ENCODE measurements at places on chromosomes 7 and 10.

- no peak for DNase-seq
These were observed 138.8 kb upstream of the UNC5B start for GRCh38 chr10:71073451-71074175.

GRCh38 chr7:33792041-33792440 is 113.3 kb upstream of the BMPER start:
- DNase-seq: no peak

DNA sequence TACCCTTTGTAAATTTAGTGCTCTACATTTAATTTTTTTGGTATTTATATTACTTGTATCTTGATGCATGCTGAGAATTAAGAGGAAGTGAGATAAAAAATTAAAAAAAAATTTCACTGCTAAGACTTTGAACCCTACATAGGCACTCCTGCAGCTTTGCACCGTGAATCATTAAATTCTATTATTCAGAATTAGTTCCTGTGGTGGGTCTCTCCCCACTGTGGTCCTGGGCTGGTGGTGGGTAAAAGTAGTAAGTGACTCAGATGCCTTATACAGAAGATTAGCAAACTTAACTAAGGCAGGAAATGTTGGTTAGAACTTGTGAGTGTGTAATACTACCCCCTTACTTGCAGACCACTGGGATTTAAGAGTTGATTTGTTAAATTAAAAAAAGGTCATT is 72.6 kb downstream of the AP3M1 start:
- no peak for DNase-seq

DNA sequence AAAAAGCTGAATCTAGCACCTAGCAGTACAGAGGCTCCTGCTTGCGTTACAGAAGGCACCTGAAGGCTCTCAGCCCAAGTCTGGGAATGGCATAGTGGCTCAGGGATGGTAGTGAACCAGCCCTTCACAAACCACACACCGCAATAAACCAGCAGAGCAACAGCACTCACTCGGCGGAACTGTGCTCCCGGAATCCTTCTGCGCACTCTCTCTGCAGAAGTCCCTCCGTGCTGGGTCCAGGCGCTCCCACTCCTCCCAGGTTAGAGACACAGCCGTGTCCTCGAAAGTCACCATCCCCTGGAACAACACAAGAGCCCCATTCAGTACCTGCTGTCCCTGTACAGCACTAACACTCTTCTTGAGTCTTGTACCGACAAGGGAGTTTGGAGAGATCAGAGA is 1.5 kb downstream of the ZNF394 start:
- peak; percentile 9 for DNase-seq

- no peak for DNase-seq
These were observed 158.4 kb upstream of the PDE1C start for GRCh38 chr7:32228601-32229000.

- DNase-seq: peak; percentile 99
These were observed 481.0 kb upstream of the SEMA3A start for GRCh38 chr7:84675633-84676034.

DNA sequence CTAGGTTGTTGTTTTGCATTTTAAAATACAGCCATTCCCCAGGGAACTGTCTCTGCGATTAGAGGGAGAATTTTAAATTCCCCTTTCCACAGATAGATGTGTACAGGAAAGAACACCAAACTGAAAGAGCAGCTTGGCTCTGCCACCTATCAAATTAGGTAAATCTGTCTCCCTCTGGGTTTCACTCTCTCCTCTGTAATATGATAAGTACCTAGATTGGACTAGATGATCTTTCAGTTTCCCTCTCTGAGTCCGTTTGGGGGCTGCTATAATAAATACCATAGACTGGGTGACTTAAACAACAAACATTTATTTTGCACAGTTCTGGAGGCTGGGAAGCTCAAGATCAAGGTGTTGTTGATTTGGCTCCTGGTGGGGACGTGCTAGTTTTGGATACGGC is 186.0 kb downstream of the KIF20B start:
- peak; percentile 3 for DNase-seq

DNA sequence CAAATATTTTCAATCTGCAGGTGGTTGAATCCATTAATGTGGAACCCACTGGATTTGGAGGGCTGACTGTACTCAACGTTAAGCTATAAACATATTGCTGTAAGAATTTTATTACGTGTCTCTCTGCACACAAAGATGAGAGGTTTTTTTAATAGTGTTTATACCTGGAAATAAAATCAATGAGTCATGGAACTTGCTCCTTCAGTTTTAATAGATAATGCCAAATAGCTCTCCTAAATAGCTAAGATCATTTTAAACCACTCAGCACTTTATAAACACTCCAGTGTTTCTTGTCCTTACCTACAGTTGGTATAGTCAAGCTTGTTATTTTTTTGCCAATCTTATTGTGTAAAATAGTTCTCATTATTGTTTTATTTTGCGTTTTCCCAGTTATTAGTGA is 455.6 kb upstream of the FZD8 start:
- no peak for DNase-seq

DNA sequence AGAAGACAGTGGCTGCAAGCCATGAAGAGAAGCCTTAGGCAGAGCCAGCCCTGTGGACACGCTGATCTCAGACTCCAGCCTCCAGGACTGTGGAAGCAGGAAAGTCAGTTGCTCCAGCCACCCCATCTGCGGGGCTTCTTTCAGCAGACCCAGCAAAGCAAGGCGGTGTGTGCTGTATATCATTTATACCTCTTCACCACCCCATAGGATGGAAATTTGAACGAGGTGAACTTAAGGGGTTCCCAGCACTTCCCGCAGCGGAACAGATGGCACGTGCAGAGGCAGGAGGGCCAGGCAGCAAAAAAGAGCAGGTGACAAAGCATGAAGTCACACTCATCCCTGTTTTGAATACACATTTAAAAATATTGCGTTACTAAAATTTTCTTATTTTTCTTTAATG is 159.4 kb downstream of the ADARB2 start:
- DNase-seq: no peak

DNA sequence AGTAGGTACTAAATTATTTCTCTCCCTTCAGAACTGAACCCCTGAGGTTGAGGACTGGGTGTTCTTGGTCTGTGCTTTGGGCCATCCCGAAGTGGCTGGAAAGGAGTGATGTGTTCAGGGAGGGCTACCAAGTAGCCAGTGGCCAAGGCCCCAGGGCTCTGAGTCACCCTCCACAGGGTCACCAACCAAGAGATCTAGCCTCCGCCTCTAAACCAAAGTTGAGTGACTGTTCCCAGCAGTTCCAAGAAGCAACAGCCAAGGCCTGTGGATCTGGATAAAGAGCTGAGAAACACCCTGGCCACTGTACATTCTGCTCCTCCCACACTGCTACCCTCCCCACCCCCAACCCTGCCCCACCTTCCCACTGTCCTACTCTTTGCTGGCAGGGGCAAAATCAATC is 35.5 kb upstream of the KCNMA1 start:
- no peak for DNase-seq

- peak; percentile 13 for DNase-seq
These were observed 70.3 kb upstream of the NMT2 start for GRCh38 chr10:15238555-15239335.

GRCh38 chr10:77603534-77603927 is 34.1 kb downstream of the KCNMA1 start:
- DNase-seq: peak; percentile 82

DNA sequence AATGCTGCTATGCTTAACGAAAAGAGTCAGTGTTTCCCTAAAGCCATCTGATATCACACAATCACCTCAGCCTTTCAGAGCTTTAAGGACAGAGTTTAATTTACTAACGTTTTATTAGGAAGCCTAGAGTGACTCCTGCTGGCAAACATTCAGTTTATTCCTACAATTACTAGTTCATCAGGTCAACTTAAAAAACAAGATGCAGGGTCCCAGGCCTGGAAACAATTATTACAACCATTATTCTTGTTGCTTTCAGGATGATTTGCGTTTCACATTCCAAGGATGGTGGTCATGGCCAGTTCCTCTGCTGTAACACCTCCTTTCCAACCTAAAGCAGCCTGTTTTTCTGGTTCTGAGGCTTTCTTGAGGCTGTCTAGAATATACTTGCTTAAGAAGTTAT is 1.5 kb upstream of the FAM53B start:
- DNase-seq: peak; percentile 32

GRCh38 chr10:111970111-111970510 is 213.5 kb downstream of the GPAM start:
- no peak for DNase-seq

GRCh38 chr10:11551916-11552602 is 59.4 kb downstream of the USP6NL start:
- peak; percentile 4 for DNase-seq

DNA sequence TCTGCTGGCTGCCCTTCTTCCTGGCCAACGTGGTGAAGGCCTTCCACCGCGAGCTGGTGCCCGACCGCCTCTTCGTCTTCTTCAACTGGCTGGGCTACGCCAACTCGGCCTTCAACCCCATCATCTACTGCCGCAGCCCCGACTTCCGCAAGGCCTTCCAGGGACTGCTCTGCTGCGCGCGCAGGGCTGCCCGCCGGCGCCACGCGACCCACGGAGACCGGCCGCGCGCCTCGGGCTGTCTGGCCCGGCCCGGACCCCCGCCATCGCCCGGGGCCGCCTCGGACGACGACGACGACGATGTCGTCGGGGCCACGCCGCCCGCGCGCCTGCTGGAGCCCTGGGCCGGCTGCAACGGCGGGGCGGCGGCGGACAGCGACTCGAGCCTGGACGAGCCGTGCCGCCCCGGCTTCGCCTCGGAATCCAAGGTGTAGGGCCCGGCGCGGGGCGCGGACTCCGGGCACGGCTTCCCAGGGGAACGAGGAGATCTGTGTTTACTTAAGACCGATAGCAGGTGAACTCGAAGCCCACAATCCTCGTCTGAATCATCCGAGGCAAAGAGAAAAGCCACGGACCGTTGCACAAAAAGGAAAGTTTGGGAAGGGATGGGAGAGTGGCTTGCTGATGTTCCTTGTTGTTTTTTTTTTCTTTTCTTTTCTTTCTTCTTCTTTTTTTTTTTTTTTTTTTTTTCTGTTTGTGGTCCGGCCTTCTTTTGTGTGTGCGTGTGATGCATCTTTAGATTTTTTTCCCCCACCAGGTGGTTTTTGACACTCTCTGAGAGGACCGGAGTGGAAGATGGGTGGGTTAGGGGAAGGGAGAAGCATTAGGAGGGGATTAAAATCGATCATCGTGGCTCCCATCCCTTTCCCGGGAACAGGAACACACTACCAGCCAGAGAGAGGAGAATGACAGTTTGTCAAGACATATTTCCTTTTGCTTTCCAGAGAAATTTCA is 1.7 kb downstream of the ADRB1 start:
- DNase-seq: peak; percentile 69

DNA sequence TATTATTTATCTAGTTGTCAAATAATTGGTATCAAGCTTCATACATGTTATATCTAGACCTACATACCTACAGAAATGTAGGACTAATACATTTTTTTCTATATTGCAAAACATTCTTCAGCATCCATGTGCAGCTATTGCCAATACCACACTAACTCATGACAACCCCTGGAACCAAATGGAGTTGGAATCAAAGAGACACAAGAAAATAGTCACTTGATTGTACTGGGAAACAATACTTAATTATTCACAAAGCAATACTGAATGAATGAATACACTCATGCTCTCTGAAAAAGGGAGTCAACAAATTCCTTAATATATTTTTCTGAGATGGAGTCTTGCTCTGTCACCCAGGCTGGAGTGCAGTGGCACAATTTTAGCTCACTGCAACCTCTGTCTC is 10.4 kb upstream of the CFAP43 start:
- DNase-seq: no peak

DNA sequence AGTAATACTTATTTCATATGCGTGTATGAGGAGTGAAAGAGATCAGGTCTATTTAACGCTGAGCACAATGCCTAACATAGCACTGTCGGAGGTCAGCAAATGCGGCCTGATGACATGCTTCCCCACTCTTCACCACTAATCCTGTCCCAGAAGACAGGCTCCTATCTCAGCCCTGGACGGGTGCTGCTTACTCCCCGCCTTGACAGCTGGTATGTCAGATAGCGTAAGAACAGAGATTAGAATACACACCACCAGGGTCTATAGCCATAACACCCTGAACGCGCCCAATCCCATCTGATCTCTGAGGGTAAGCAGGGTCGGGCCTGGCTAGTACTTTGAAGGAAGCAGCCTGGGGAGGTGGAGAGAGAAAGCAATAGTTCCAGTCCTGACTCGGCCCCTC is 32.3 kb upstream of the TM9SF3 start:
- peak; percentile 39 for DNase-seq

GRCh38 chr7:139730746-139731612 is 46.8 kb downstream of the HIPK2 start:
- DNase-seq: peak; percentile 80

- peak; percentile 43 for DNase-seq
These were observed 38.4 kb upstream of the PLXNA4 start for GRCh38 chr7:132614428-132615318.

DNA sequence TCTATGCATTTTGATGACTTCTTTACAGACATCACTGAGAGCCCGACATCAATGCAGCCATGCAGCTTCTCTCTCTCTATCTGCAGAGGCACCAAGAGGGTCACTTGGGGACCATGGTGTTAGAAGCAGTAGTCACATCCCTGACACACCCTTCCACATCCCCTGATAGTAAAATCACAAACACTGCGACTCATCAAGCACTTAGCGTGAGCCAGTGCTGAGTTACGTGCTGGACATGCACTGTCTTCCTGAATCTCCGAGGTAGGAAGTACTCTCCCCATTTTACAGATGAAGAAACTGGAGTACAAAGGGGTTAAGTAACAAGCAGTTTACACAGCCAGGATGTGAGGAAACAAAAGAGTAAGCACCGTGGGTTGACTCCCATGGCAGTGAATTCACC is 109.2 kb downstream of the OSBPL3 start:
- no peak for DNase-seq

GRCh38 chr7:142796001-142796500 is 25.3 kb downstream of the PRSS2 start:
- no peak for DNase-seq

GRCh38 chr10:74683621-74684364 is 142.6 kb upstream of the KAT6B start:
- no peak for DNase-seq

GRCh38 chr10:84333864-84334451 is 5.6 kb downstream of the CCSER2 start:
- no peak for DNase-seq

- DNase-seq: peak; percentile 78
These were observed 178.4 kb upstream of the TARP start for GRCh38 chr7:38451840-38452239.

- DNase-seq: no peak
These were observed 21.6 kb upstream of the NUP205 start for GRCh38 chr7:135536150-135536549.

DNA sequence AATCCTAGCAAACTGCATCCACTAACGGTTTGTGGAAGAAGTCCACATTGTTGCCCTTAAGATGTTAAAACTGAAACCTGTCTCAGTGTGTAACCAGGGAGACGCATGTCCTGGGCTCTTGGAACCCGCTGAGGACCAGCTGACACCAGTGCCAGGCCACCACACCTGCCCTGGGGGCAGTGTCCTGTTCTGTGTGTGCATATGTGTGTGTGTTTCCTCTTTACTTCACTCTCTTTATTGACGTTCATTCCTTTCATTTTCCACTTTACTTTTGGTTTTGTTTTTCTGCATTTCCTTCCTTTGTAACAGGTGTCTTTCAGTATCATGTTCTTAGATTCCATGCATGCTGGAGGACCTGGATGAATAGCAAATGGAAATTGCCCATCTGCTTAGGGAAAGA is 83.8 kb downstream of the TEX36 start:
- DNase-seq: no peak

Measured in NCI-H69 (cell line).